Stimulated activated CD8-positive, alpha-beta memory T cell treated with anti-CD3 and anti-CD28 coated beads, Interleukin-4, amount 100 ng/mL, for 1 hour (primary cell): ENCODE measurements at places on chromosomes 4 and X.

DNA sequence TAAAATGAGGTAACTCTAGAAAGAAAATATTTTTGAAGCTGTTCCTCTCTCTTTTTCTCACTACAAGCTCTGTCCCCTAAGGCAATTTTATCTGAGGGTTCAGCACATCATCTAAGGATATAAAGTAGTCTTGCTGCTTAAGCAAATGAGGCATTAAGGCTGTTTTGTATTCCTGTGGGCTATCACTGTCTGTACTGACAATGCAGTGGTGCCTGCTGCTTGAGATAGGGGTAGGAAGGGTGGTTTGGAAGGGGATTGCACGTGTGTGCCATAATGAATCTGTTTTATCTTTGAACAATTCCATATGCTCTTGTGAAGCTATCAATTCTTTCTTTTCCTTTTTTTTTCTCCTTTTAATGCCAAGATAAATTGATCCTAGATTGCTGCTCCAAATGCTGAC lies 128.0 kb upstream of the ATOH1 start:
- DNase-seq: no peak

GRCh38 chr4:46994007-46994405 lies 625 bp upstream of the GABRA4 start:
- no peak for DNase-seq

GRCh38 chrX:80550722-80551121 lies 130.5 kb downstream of the TENT5D start:
- no peak for DNase-seq

DNA sequence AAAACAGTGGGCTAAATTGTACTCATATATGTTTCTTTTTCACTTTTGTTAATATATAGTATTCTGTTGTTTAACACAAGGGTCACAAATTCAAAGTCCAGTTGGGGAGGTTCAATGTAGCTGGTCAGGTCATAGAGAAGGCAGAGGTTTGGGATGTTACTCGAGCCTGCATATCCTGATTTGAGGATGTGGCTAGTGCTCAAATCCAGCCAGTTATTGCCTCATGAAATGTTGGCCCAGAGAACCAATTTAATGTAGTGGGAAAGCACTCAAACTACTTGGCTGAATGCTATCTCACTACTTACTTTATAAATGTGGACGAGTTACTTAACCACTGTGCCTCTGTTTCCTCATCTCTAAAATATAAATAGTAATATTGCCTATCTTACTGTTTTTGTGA lies 12.5 kb downstream of the USO1 start:
- no peak for DNase-seq

GRCh38 chr4:144360146-144360793 lies 219.8 kb upstream of the GYPA start:
- DNase-seq: no peak

GRCh38 chr4:181301735-181302710 lies 941.2 kb upstream of the TENM3 start:
- no peak for DNase-seq

DNA sequence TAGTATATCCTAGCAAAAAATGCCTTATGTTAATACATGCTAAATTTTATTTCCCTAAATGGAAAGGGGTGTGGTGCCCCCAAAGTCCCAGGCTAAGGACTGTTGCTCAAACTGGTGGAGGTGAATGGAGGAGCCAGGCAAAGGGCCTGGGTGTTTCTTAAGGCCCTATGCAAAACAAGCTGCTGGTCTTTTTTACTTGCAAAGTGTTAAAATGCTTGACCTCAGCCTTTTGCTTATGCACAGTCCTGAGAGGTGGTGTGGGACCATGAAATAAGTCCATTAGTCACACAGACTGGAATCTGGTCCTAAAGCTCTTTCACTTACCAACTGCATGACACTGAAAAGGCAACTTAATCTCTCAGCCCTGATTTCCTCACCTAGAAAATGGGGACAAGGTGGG lies 223.5 kb upstream of the MBNL3 start:
- DNase-seq: no peak

DNA sequence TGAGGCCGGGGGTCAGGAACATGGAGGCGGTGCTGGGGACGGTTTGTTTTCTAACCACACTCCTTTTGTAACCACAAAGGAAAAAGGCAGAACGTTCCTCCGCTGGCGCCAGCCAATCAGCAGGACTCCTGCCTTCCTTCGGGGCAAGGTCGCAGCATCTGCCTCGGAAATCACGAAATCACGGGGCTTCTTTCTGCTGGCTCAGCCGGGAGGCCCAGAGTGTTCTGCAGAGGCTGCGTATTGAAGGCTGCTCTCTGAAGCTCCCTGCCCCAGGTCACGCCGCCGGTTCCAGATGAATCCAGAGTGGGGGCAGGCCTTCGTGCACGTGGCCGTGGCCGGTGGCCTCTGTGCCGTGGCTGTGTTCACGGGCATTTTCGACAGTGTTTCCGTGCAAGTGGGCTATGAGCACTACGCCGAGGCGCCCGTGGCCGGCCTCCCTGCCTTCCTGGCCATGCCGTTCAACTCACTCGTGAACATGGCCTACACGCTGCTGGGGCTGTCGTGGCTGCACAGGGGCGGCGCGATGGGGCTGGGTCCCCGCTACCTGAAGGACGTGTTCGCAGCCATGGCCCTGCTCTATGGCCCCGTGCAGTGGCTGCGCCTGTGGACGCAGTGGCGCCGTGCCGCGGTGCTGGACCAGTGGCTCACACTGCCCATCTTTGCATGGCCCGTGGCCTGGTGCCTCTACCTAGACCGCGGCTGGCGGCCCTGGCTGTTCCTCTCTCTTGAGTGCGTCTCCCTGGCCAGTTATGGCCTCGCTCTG lies 9.4 kb downstream of the TMEM187 start:
- no peak for DNase-seq

- DNase-seq: no peak
These were observed 174.5 kb downstream of the DCLK2 start for GRCh38 chr4:150252741-150253140.

DNA sequence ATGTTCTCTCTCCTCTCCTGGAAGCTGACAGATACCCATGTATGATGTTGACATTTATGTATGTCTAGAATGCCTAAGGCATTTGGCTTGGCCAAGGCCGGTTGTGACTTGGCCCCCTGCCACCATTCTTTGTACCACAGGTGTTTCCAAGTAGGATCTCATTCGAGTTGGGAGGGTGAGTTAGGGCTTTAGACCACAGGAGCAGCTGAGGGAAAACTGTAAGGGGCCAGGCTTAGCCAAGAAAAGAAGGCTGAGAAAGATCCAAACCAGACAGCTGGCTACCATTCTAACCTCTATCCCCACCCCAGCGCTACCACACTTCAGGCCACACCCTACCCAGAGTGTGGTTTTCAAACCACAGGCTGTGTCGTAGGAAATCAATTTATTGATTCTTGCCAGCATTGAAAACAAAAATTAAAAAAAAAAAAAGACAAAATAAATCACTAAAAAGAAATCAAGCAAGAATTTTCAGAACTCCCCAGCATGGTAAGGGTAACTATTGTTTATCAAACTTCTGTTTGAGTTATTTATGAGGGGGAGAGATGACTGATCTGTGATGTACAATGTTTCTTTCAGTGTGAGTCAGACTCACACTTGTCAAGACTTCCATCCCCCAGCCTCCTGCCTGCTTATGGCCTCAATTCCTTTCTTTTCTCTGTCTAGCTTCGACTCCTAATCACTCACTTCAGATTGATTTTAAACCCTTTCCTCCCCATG lies 9.9 kb downstream of the TMSB4X start:
- DNase-seq: no peak

- no peak for DNase-seq
These were observed 68.2 kb upstream of the TAPT1 start for GRCh38 chr4:16294455-16294854.

DNA sequence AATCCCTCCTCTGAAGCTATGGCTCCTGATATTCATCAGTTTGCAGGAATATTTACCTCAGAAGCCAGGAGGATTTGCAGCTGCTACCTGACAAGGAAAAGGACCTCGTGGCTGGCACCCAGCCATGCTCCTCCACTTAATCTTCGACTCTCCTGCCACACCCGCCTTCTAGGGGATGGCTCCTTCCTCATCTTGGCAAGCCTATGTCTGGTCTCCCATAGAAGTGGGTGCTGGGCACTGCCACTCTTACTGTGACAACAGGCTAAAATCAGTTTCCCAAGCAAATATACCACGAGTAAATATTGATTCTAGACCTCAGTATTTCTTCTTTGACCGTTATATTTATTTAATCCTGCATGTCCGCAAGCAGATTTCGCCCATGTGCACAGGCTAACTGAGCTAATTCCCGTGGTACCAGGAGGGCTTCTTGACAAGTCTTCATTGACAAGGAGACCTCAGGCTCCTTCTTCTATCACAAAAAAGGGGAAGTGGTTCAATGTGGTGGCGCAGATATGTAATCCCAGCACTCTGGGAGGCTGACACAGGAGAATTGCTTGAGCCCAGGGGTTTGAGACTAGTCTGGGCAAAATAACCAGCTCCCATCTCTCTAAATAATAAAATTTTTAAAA lies 52.6 kb upstream of the DCTD start:
- no peak for DNase-seq

GRCh38 chr4:188297873-188298272 lies 158.6 kb downstream of the TRIML1 start:
- no peak for DNase-seq

DNA sequence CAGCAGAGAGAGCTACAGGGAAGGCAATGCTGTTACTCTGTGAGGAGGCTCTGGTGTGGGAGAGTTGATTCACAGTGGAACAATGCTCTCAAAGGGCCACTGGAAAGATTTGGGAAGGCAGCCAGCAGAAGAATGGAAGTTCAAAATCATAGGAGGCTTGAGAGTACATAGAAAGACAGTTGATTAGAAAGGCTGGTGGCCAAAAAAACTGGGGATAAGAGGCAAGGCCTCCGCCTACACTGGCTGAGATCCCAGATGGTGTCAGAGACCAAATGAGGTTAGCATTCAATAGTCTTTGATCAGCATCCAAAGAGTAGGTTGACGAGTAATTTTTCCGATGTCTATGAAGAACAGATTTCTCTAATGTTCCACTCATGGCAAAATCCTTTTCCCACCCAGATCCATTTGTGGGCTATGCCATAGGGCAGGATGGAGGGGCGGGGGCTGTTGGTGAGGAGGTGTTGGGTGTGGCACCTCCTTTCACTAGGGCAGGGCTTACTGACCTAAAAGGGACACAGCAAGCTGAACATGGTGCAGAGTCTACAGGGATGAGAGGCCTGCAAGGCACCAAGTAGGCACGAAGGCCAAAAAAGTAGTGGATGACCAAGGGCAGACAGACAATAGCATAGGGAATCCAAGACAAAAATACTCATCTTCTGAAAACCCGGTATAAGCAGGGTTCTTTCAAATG lies 15.1 kb downstream of the TEC start:
- no peak for DNase-seq
